Activated CD8-positive, alpha-beta T cell treated with anti-CD3 and anti-CD28 coated beads for 36 hours (primary cell): ENCODE measurements at places on chromosomes 16 and 17. TPM values are rescaled to one million over a fixed set of nuclear protein-coding genes. Genes with fewer than 3 reads are reported as not detected.

- no peak overlapping the region for H3K4me3 ChIP-seq
- peaks cover 8% of the 10 kb centered on the region for H3K4me1 ChIP-seq
- no peak for DNase-seq
- H3K36me3 ChIP-seq: no peaks in the 10 kb centered on the region
- H3K27me3 ChIP-seq: peaks cover 15% of the 10 kb centered on the region
Measured at GRCh38 chr16:71430744-71431143, 11.1 kb downstream of the TLE7 start.

TLCD3B gene
- total RNA-seq: 3.5 TPM

- H3K27me3 ChIP-seq: no peaks in the 10 kb centered on the region
- H3K4me1 ChIP-seq: peaks cover 15% of the 10 kb centered on the region
- peaks cover 2% of the 10 kb centered on the region for H3K36me3 ChIP-seq
Measured at GRCh38 chr17:67566656-67567055, 151.1 kb upstream of the NOL11 start.

GRCh38 chr16:30983289-30983889 is 1.6 kb upstream of the HSD3B7 start:
- H3K4me3 ChIP-seq: no peak overlapping the region
- H3K4me1 ChIP-seq: no peaks in the 10 kb centered on the region
- H3K27ac ChIP-seq: no peak overlapping the region
- DNase-seq: no peak
- peaks cover 14% of the 10 kb centered on the region for H3K36me3 ChIP-seq

KRT9 gene
- total RNA-seq: not detected

KLHL10 gene
- total RNA-seq: not detected

GRCh38 chr16:88327561-88328312 is 55.0 kb upstream of the ZNF469 start:
- H3K36me3 ChIP-seq: no peaks in the 10 kb centered on the region
- DNase-seq: no peak
- H3K4me3 ChIP-seq: no peak overlapping the region
- H3K4me1 ChIP-seq: no peaks in the 10 kb centered on the region

GRCh38 chr16:72639494-72639893 is 408.4 kb downstream of the ZFHX3 start:
- no peaks in the 10 kb centered on the region for H3K27me3 ChIP-seq
- H3K36me3 ChIP-seq: peaks cover 10% of the 10 kb centered on the region
- H3K4me1 ChIP-seq: peaks cover 3% of the 10 kb centered on the region
- H3K4me3 ChIP-seq: no peak overlapping the region

DNA sequence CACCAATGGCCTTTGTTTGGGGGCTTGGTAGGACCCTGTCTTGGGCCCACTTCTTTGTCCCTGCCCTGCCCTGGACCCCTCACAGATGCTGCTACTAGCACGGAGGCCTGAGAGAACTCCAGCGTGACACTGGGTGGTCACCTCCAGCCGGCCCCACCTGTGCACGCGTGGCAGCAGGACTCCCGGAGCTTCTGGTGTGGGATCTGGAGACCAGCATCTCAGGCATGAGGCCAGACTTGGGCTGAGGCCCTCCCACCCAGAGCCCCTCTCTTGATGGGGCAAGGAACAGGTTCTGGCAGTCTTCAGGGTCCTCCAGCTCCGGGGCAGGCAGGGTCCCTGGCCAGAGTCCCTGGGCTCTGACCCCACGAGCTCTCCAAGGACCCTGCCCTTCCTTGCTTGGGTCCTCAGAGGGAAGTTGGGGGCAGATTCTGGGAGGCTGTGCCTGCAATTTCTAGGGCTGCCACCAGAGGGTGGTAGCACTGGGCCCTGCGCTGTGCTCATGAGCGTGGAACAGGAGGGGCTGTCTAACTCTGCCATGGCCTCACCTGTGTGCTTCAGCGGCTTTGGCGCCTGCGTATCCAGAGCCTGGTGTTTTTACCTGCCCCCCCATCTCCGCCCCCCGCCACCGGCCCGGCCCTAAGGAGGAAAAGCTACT is 3.1 kb upstream of the BAIAP3 start:
- DNase-seq: no peak
- peaks cover 18% of the 10 kb centered on the region for H3K27me3 ChIP-seq
- H3K4me3 ChIP-seq: no peak overlapping the region
- H3K27ac ChIP-seq: no peak overlapping the region
- peaks cover 13% of the 10 kb centered on the region for H3K4me1 ChIP-seq

RNF43 gene
- 1.1 TPM for total RNA-seq

DNA sequence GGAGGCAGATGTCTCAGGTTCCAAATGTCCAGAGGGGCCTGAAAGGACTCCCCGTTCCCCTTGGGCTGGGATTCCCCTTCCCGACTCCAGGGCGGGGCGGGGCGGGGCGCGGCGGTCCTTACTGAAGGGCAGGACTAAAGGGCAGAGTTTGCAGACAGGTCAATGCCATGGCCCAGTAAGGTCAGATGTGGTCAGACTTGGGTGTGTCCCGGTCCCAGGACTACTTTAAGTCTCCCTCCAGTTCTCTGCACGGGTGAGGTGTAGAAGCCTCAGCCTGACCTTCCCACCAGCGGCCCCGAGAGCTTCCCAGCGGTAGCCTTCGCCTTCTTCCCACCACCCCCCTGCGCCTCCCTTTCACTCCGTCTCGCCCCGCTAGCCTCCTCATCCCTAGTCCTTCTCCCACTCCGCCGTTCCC is 532 bp downstream of the KDM6B start:
- H3K4me3 ChIP-seq: peak overlapping the region; percentile 83
- H3K27me3 ChIP-seq: no peaks in the 10 kb centered on the region
- no peaks in the 10 kb centered on the region for H3K36me3 ChIP-seq
- peak overlapping the region; percentile 91 for H3K27ac ChIP-seq

LLGL1 gene
- total RNA-seq: 17.6 TPM

GRCh38 chr17:2059547-2060384 is 4.9 kb downstream of the HIC1 start:
- H3K36me3 ChIP-seq: peaks cover 55% of the 10 kb centered on the region
- H3K4me3 ChIP-seq: peak overlapping the region; percentile 36
- peaks cover 11% of the 10 kb centered on the region for H3K4me1 ChIP-seq
- no peak for DNase-seq

- no peak overlapping the region for H3K4me3 ChIP-seq
- H3K27me3 ChIP-seq: no peaks in the 10 kb centered on the region
- H3K27ac ChIP-seq: no peak overlapping the region
- H3K4me1 ChIP-seq: peaks cover 77% of the 10 kb centered on the region
Measured at GRCh38 chr17:40065769-40066510, 3.2 kb downstream of the THRA start.

CSH2 gene
- total RNA-seq: not detected

GRCh38 chr16:55643161-55643970 is 12.4 kb upstream of the SLC6A2 start:
- H3K36me3 ChIP-seq: no peaks in the 10 kb centered on the region
- H3K27me3 ChIP-seq: peaks cover 7% of the 10 kb centered on the region
- no peak for DNase-seq
- H3K4me1 ChIP-seq: no peaks in the 10 kb centered on the region
- no peak overlapping the region for H3K27ac ChIP-seq

GRCh38 chr17:67412032-67412431 is 35.0 kb downstream of the PITPNC1 start:
- DNase-seq: no peak
- peak overlapping the region; percentile 56 for H3K27ac ChIP-seq

GRCh38 chr17:19671433-19671832 is 22.9 kb downstream of the ALDH3A2 start:
- H3K36me3 ChIP-seq: peaks cover 17% of the 10 kb centered on the region
- no peak overlapping the region for H3K4me3 ChIP-seq
- no peaks in the 10 kb centered on the region for H3K27me3 ChIP-seq
- DNase-seq: no peak
- no peak overlapping the region for H3K27ac ChIP-seq

DNA sequence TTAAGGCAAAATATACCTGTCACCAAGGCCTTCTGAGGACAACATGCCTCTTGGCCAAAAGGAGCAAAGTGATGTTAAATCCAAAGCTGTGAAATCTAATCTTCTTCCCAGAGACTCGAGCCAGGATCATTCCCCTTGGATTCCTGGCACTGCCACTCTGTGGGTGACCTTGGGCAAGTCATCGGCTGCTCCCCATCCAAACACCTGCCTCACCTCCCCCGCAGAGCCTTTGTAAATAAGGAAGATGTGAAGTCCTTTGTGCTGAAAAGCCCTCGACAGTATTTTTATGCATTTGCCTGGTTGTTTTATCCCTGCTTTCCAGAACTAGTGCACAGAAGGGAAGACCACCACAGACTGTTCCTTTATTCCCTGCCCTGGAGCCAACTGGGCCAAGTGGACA is 5.4 kb upstream of the CEP295NL start:
- no peaks in the 10 kb centered on the region for H3K36me3 ChIP-seq
- H3K4me3 ChIP-seq: no peak overlapping the region
- no peaks in the 10 kb centered on the region for H3K27me3 ChIP-seq
- peaks cover 5% of the 10 kb centered on the region for H3K4me1 ChIP-seq
- no peak for DNase-seq
- H3K27ac ChIP-seq: no peak overlapping the region

- H3K27ac ChIP-seq: peak overlapping the region; percentile 97
Measured at GRCh38 chr17:58219789-58220183, 731 bp upstream of the MKS1 start.

- no peak overlapping the region for H3K27ac ChIP-seq
- H3K4me1 ChIP-seq: no peaks in the 10 kb centered on the region
Measured at GRCh38 chr16:11435576-11435975, 90.3 kb downstream of the RMI2 start.

GRCh38 chr17:68577497-68577821 is 23.7 kb downstream of the FAM20A start:
- H3K36me3 ChIP-seq: no peaks in the 10 kb centered on the region
- H3K27ac ChIP-seq: no peak overlapping the region
- no peaks in the 10 kb centered on the region for H3K27me3 ChIP-seq

DNA sequence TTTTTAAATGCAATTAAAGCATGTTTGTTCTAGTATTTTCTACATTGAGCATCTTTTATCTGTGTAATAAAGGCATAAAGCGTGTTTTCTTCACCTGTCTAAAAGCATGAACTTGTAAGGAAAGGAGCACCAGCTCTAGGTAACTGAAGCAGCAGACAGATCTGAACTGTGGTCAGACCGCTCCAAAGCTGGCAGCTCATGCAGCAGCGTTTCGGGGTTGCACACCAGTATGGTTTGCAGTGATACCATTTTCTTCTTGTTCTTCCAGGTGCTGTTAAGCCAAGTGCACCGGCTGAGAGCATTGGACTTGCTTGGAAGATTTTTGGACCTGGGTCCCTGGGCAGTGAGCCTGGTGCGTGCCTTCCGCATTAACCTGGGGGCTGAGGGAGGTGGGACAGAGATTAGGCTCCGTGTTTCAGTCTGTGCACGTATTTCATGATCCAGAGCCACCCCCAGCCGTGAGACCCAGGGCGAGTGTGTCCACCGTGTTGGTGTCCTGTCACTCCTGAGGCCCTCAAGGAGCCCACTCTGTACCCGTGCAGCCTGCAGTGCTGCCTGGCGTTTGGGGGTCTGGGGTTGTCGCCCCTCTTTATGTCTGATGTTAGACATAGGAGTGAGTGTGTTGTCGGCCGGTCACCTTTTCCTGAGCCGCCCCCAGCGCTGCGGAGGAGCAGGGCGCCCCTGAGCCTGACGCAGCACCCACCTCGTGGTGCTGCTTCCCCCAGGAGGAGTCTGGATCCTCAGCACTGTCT is 136.3 kb upstream of the CHMP6 start:
- H3K4me3 ChIP-seq: no peak overlapping the region
- DNase-seq: no peak
- peaks cover 37% of the 10 kb centered on the region for H3K36me3 ChIP-seq
- peaks cover 58% of the 10 kb centered on the region for H3K4me1 ChIP-seq

DNA sequence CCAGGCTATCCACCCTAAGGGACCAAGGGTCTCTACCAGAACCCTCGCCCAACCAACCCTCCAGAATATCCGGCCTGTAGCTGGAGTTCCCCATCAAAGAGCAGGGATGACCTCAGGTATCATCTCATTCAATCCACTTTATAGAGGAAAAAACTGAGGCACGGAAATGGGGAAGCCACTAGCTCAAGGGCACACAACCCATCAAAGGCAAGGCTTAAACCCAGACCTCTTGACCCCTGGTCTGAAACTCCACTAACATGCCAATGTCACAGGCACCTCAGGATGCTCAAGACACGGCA is 1.6 kb downstream of the TBC1D10B start:
- peaks cover 41% of the 10 kb centered on the region for H3K36me3 ChIP-seq
- no peaks in the 10 kb centered on the region for H3K27me3 ChIP-seq
- H3K4me1 ChIP-seq: peaks cover 33% of the 10 kb centered on the region
- peak overlapping the region; percentile 86 for H3K27ac ChIP-seq

GRCh38 chr16:84643674-84644073 is 4.6 kb upstream of the KLHL36 start:
- DNase-seq: no peak
- H3K4me3 ChIP-seq: no peak overlapping the region
- no peaks in the 10 kb centered on the region for H3K36me3 ChIP-seq

DNA sequence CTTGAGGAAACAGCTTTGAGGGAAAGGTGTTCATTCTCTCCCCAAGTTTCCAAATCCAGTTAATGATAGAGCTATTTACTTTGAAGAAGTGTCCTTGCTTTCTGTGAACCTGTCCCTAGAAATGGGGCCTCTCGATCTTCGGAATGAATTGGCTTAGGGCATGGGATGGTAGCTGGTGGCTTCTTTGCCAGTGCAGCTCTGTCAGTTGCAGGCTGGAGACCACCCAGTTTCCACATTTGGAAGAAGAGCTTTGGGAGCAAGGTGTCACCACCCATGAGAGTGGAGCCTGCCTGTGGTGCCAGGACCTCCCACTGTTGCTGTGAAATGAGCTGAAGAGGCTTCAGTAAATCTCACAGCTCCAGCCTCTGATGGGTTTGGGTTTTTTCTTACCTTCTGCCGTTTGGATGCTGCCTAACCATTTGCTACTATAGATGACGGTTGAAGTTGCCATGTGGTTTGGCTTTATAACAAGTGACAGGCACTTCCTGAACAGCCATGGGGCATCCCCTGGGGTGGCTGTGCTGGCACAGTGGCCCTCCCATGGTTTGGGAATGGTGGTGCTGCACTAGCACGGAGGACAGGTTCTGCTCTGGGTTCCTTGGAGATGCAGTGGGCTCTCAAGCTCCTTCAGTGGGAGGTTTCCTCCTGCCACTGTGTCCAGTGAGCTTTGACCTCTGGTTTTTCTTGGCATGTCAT is 19.5 kb upstream of the SLC5A10 start:
- peaks cover 22% of the 10 kb centered on the region for H3K4me1 ChIP-seq
- no peak overlapping the region for H3K4me3 ChIP-seq

DNA sequence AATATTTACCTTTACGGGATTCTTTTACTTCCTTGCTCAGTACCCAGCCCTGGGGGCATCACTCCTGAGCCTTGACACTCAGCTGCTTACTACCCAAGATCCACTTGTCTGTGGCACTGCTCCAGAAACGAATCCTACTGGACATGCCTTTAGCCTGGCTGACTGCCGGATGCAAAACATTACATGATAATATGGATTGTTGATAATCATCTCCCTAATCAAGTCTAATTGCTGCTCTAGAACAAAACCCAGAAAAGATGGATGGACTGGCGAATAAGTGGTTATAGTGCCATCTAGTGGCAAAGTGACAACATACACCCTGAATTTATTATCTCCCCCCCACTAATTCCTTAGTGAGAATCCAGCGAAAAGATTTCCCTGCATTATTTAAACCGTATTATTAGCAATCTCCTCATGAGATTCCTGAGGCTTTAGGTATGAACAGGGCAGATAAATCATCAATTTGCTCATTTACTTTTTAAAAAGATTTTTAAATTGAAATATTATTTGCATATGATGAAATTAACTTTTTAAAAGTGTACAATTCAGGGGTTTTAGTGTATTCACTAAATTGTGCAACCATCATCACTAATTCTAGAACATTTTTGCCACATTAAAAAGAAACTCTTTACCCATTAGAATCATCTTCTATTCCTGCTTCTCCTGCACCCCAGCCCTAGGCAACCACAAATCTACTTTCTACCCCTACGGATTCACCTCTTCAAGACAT is 61.6 kb downstream of the RGS9 start:
- H3K36me3 ChIP-seq: no peaks in the 10 kb centered on the region
- H3K27me3 ChIP-seq: peaks cover 1% of the 10 kb centered on the region
- H3K27ac ChIP-seq: no peak overlapping the region

- DNase-seq: no peak
- peaks cover 3% of the 10 kb centered on the region for H3K27me3 ChIP-seq
- no peak overlapping the region for H3K27ac ChIP-seq
- no peak overlapping the region for H3K4me3 ChIP-seq
- H3K4me1 ChIP-seq: no peaks in the 10 kb centered on the region
Measured at GRCh38 chr17:13462673-13463124, 139.0 kb downstream of the HS3ST3A1 start.
